Inflammatory macrophage treated with lipopolysaccharide for 1 hour (primary cell): ENCODE measurements at places on chromosomes 3 and 15.

DNA sequence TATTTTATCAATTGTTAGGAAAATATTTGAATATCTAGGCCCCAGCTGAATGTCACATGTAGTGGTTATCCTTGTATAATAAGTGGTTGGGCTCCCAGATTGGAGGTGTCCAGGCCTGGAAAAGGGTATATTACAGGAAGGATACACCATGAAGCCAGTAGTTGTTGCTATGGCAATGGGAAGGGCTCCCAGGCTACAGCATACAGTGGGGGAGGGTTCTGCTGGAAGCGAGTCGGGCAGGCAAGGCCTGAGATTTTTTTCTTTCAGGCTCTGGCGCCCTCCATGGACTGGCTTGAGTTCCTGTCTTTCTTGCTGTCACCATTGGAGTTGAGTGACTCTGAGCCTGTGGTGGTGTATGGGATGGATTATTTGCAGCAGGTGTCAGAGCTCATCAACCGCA is 8.9 kb downstream of the ECE2 start:
- peak; percentile 13 for DNase-seq

- no peak for DNase-seq
Measured at GRCh38 chr15:40060236-40060961, 21.4 kb upstream of the SRP14 start.

DNA sequence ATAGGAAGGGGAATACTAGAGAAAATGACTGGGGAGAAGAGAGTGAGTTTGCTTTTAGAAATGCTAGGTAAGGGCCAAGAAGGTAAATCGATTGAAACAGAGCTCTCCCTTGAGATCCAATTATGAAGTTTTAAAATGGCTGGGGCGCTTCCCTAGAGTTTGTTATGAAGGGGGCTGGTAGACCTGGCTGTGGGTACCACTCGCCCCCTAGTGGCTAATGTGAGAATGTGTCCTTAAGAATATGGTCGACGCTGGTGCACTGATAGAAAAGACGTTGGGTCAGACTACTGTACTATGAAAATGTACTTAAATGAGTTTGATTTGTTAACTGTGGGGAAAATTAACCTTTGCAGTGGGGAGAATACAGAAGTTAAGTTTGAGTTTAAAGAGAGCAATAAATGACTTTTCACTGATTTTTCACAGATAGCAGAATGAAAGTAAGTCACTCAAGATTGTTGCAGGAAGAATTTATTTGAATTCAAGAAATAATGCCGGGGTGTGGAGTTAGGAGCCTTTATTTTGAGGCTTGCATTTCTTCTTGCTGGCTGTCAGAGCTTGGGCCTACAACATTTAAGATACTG is 9.2 kb downstream of the TMPRSS7 start:
- peak; percentile 46 for DNase-seq

DNA sequence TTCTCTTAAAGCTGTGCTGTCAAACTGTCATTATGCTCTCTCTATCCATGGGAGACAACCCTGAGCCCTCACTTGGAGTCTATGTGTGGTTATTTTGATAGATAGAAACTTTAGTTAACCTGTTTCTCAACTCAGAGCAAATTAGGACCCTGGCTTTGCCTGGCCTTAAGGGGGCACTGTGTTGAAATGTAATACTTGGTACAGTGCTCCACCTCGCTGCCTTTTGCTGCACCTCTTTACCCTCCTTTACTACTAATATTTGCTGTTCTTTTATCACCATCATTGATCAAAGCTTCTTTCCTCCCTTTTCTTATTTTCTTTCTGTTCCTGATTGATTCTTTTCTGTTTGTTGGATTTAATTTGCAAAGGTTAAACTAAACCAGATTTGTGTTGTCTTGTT is 34.3 kb downstream of the STT3B start:
- DNase-seq: no peak

DNA sequence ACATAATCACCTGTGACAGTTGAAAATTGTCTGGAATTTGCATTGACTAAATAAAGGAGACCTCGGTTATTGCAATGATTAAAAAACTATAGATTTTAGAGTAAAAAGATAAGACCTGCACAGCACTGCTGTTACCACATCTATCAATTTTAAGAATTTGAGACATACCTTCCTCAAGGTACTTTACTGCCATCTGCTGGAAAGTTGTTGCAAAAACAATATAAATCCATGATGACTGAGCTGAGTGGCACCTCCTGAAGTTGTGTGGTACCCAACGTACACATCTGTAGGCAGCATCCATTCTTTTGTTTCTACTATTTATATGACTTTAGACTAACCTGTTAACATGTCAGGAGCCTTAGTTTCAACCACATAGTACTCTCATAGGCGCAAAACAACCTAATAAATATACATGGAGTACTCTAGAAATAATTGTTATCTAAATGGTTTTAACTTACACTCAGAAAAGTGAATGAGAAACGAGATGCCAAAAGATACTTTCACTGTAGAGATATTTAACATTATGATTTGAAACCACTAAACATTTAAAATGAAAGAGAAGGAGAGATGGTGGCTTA is 106.7 kb downstream of the GHSR start:
- DNase-seq: peak; percentile 74

- DNase-seq: peak; percentile 26
Measured at GRCh38 chr3:138935863-138936740, 10.8 kb downstream of the FOXL2 start.

DNA sequence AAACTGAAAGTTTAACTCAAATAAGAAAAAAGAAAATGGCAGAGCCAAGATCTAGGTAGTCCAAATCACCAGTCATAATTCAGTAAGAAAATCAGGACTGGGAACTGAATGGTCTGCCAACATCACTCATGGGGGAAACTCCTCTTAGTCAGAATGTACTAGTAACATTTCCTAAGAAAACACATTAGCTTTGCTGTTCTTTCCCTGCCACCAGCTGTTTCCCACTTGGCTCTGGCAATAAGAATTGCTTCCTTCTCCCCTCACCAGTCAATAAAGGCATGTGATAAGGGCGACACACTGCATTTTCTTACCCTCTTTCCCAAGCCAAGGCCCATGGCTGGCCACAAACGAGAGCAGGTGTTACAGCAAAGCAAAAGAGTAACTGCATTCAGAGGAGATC is 46.1 kb downstream of the PIK3R4 start:
- no peak for DNase-seq

DNA sequence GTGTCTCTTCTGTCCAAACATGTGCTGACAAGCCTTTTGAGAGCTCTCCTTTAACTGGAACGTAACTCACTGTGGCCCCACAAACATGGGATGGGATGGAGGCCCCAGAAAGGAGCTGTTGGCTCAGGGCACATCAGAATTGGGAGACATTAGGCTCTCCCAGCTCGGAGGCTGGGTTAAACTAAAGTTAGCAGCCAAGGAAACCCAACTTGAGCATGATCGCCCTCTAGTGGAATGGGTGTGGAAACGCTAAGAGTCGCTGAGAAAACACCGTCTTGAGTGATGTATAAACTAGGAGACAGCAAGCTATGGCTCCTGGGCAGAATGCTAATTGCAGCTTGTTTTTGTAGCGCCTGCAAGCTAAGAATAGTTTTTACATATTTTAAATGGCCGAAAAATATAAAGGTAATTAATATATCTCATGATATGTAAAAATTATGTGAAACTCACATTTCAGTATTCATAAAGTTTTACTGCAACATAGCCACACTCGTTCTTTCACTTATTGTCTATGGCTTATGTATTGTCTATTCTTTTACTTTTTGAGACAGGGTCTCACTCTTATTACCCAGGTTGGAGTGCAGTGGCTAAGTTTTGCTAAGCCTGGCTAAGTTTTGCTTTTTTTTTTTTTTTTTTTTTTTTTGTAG is 138.8 kb upstream of the HACD2 start:
- peak; percentile 59 for DNase-seq

GRCh38 chr3:65352951-65353350 is 665.2 kb upstream of the ADAMTS9 start:
- DNase-seq: no peak

GRCh38 chr3:135667061-135667460 is 298.5 kb upstream of the PPP2R3A start:
- no peak for DNase-seq
